Activated CD4-positive, alpha-beta T cell treated with anti-CD3 and anti-CD28 coated beads, Interleukin-2, amount 50 U/mL, for 48 hours (primary cell): ENCODE measurements at places on chromosomes 11 and 22.

DNA sequence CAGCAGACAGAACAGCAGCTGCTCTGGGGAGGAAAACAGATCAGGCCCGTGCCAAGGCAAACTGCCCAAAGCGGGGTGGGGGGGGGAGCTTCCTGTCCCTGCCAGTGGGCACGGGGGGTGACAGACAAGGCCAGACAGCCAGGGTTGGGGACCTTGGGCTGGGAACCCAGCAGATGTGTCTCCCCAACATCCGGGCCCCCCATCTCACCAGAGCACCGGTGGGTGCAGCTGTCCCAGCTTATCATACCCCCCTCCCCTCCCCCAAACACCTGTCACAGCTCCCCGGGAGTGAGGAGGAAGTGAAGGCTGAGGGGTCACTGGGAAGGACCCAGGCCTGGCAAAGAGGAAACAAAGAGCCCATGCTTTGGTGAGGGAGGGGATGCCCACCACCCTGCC is 1.3 kb downstream of the PPP1R14B start:
- DNase-seq, result peak; percentile 31

DNA sequence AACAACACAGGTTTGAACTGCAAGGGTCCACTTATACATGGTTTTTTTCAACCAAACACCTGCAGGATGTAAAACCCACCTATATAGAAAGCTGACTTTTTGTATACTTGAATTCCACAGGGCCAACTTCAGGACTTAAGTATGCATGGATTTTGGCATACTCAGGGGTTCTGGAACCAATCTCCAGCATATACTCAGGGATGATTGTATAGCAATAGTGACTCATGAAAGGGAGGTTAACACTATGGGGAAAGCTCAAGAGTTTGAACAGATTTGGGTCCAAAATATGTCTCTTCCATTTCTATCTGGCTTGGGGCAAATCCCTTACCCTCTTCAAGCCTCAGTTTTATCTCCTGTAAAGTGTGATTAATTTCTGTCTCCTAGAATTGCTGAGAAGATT is 94.9 kb downstream of the MICAL2 start:
- no peak for DNase-seq

DNA sequence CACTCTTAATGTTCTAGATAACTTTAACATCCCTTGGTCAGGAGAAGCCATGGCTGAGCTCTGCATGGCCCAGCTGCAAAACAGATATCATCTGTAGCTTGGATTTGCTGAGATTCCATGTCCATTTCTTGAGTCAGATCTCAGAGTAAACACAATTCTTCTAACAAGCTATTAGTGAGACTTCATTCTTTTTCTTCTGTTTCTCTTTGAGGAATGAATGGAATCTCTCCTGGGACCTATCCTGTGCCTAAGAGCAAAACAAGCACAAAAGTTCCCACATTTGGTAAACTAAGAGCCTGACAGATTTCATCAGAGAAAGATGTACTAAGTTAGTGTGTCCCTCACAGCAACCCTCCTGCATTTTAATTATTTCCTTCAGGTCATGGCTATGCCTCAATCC is 142.8 kb downstream of the MAML2 start:
- no peak for DNase-seq

GRCh38 chr11:70247710-70248072 is 22.8 kb upstream of the PPFIA1 start:
- DNase-seq, result no peak

DNA sequence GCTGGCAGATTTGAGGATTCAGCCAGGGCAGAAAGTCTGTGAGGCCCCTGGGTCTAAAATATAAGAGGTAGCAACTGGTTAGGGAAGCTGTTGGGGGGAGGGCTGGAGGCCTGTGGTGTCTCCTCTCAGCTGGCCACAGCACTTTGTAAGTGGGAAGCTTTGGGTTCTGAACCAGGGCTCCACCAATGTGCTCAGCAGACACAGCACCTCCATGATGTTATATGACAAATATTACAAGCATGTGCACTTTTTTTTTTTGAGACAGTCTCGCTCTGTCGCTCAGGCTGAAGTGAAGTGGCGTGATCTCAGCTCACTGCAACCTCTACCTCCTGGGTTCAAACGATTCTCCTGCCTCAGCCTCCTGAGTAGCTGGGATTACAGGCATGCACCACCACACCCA is 8.0 kb downstream of the ARHGAP1 start:
- DNase-seq, result no peak

DNA sequence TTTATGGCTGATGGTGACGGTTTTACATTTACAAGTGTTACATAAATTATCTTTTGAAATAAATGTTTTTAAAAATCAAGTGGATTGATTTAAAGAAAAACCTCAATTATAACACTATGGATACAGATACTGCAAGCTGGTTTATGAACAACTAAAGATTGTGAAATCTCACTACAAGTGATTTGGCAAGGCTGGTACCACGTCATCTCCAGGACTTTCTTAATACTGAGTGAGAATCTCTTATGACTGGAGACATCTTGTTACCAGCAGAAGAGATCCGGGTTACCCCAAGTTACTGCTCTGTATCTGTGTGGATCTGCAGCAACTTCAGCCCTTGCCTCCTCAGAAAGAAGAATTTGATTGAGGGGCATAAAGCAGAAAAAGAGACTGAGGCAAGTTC is 452.9 kb downstream of the MN1 start:
- DNase-seq, result no peak

- no peak for DNase-seq
Observed at GRCh38 chr11:130190371-130190881, 30.8 kb downstream of the ST14 start.

DNA sequence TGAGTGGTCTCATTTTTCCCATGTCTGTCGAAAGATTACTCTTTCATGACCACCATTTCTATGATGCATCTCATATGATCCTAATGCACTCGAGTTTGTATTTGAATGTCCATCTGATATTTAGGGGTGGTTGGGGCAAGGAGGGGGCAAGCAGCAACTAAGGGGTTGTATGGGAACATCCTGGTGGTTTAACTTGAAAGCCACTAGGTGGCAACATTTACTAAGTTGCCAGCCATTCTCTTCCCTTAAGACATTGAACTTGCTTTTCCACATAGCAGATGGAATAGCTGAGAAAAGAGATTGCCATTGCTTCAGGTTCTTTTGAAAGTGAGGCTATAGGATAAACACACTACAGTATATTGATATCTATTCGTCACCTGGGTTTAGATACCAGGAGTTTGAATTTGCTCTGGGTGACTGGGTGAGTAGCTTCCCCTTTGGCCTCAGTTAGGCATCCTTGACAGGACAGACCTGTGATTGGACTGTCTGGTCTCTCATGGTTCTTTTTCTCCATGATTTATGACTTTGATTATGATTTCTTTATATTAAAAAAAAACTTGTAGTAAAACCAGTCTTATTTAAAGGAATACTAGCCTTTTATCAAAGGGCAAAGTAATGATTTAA is 32.4 kb downstream of the NF2 start:
- no peak for DNase-seq

DNA sequence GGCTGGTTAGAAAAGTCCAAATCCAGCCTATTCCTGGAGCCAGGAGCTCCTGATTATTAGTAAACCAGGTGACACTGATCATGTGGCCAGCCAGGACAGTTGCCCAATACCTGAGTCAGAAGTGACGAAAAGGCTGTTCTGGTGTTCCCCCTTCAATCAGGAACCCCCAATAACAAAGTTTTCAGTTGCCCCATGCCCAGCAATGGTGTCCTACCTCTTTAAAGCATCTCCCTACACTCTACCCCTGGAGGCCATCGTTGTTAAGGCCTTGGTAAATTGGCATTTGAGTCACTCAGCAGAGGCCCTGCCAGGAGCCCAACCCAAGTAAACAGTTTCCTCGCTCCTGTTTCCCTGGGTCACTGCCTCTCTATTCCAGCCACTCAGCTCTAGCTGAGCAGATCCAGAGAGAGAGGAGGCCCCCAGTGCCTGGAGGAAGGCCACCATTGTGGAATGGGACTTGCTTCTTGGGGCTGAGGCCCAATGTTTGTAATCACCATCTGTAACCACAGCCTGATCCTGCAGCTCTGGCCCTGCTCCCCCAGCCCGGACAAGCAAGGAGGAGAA is 25.0 kb downstream of the ARHGAP1 start:
- no peak for DNase-seq

- no peak for DNase-seq
Observed at GRCh38 chr11:45850446-45850845, 3.2 kb downstream of the CRY2 start.

DNA sequence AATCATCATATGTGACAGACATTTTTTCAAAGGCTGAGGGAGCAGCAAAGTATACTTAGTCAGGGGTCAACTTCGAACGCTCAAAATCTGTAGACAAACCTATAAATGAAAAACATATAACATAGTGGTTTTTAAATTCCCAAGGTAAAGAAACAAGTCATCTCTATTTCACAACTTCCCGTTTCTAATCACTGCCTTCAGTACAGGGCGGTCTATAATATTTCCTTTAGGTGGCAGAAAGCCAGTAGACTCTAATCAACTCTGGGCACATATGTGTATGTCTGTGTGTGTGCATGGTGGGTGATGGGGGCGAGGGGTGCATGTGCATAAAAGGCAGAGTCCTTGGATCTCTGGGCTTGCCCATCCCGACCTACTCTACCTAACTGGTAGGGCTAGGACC is 55.0 kb upstream of the ARFGAP3 start:
- DNase-seq, result no peak

DNA sequence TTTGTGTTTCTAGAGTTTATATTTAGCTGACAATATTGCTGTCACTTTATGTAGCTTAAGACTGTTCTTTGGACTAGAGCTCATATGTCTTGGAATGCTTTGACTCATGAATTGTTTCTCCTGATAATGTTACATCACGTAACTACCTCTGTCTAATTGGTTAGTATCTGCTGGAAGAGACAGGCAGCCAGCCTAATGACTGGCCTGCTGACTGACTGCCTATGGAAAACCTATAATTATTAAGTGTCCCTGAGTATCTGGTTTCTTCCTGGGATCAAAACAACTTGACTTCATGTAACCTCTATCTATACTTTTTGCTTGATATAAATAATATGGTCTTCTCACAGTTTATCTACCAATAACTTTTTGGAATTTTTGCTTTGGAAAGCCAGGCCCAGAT is 9.4 kb downstream of the SOX6 start:
- DNase-seq, result no peak

- DNase-seq, result no peak
Observed at GRCh38 chr11:121419836-121420235, 32.3 kb upstream of the SORL1 start.

- no peak for DNase-seq
Observed at GRCh38 chr11:62918531-62918930, 2.6 kb downstream of the CHRM1 start.

GRCh38 chr11:132099692-132100091 is 729.3 kb downstream of the NTM start:
- peak; percentile 3 for DNase-seq

- no peak for DNase-seq
Observed at GRCh38 chr22:30044369-30044768, 35.9 kb upstream of the HORMAD2 start.

DNA sequence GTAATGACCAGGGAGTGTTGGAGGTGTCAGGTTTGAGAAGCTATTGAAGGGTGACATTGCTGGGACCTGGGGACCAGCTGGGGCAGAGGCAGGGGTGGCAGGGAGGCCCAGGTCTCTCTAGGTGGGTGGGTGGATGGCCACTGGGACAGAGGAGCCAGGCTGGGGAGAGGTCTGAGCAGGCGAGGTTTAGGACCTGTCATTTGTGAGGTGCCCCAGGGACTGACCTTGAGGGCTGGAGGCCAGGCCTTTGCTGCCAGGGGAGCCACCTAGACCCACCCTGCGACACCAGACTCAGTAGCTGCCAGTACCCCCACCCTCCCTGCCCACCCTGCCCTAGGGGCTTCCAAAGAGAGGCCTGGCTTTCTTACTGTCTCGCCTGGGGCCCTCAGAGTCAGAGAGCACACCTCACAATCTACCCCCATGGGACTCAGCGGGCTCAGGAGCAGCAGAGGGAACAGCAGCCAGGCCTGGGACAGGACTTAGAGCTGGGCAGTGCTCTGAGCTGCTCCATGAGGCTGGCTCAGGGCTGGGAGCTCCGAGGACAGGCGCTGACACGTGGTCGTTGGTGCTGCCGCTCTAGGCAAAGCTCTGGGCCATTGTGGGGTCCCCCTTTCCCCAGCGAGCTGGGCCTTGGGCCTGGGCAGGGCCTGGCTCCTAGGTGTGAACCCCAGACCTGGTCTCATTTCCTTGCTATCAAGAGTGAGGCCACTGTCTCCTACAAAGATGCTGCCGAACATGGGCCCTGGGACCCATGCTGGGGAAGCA is 28.6 kb upstream of the PPARA start:
- DNase-seq, result no peak

- DNase-seq, result no peak
Observed at GRCh38 chr11:10197091-10197490, 96.9 kb downstream of the SBF2 start.

- no peak for DNase-seq
Observed at GRCh38 chr11:72743321-72744221, 8.6 kb downstream of the ARAP1 start.

DNA sequence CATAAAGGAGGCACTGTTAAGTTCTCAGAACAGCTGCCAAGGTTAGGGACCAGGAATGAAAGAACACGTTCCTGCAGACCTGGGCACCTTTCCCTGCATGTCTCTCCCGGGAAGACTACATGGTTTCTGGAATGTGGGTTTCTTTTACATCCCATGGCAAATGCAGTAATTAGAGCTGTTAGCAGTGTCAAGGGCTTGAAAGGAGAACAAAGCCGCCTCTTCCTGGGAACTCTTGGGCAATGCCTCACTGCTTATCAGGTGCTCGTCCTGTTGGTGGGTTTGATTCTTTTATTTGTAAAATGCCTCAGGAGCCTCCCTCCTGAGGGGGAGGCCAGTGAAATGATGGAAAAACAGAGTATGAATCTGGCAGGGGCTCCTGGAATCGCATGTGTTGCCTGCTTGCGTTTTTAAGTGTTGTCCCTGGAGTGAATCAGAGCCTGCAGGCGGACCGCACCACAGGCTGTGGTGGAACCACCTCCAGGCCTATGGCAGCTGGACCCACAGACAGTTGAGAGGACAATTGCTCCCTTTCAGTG is 723 bp upstream of the C22orf31 start:
- DNase-seq, result no peak

DNA sequence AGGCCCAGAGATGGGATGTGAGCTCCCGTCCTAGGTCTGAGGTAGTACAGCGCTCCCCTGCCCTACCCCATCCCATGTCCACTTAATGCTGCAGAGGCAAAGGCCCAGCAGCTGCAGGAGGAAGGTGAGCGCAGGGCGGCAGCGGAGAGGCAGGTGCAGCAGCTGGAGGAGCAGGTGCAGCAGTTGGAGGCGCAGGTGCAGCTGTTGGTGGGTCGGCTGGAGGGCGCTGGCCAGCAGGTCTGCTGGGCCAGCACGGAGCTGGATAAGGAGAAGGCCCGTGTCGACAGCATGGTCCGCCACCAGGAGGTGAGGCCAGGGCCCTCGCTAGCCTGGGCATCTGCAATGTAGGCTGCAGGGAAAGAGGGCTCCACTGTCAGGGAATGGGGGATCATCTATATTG is 15.2 kb downstream of the CCDC157 start:
- DNase-seq, result no peak

GRCh38 chr11:121248496-121248895 is 44.1 kb upstream of the SC5D start:
- DNase-seq, result no peak
